Activated CD8-positive, alpha-beta memory T cell treated with anti-CD3 and anti-CD28 coated beads for 36 hours (primary cell): ENCODE measurements at places on chromosomes 11 and 22. TPM values are rescaled to one million over a fixed set of nuclear protein-coding genes. Genes with fewer than 3 reads are reported as not detected.

MUC2 gene
- total RNA-seq, result not detected

BAIAP2L2 gene
- 0.29 TPM for total RNA-seq

AMPD3 gene
- 13.0 TPM for total RNA-seq

OR6T1 gene
- total RNA-seq, result not detected

KRTAP5-7 gene
- total RNA-seq, result not detected

TRIM66 gene
- total RNA-seq, result 24.5 TPM

TMEM123 gene
- total RNA-seq, result 211 TPM

KCNJ11 gene
- 1.1 TPM for total RNA-seq

CRYBB2 gene
- not detected for total RNA-seq

TSSK2 gene
- not detected for total RNA-seq

YPEL1 gene
- total RNA-seq, result 0.63 TPM

CSNK2A3 gene
- 2.2 TPM for total RNA-seq

RASL10A gene
- total RNA-seq, result not detected

OSM gene
- total RNA-seq, result 21.1 TPM

SNX15 gene
- total RNA-seq, result 15.2 TPM

SLC37A2 gene
- total RNA-seq, result 0.30 TPM

PDGFB gene
- total RNA-seq, result 0.78 TPM

MUC6 gene
- total RNA-seq, result not detected

MYOD1 gene
- not detected for total RNA-seq
